Aorta (tissue), 5 donors: ENCODE measurements at places on chromosomes 13 and 19. TPM values are rescaled to one million over a fixed set of nuclear protein-coding genes. Genes with fewer than 3 reads are reported as not detected.

MED26 gene
- polyA plus RNA-seq: 0.75 TPM

ZNF564 gene
- polyA plus RNA-seq: 8.4 TPM

CKM gene
- polyA plus RNA-seq: 6.4 TPM

FAM216B gene
- not detected for polyA plus RNA-seq

NXNL1 gene
- not detected for polyA plus RNA-seq

KLK2 gene
- not detected for polyA plus RNA-seq

TMEM59L gene
- 3.0 TPM for polyA plus RNA-seq

SLC7A9 gene
- 0.95 TPM for polyA plus RNA-seq

NKPD1 gene
- polyA plus RNA-seq: 0.05 TPM

MIER2 gene
- 9.1 TPM for polyA plus RNA-seq

CEACAM7 gene
- 0.61 TPM for polyA plus RNA-seq

ELAVL3 gene
- polyA plus RNA-seq: 0.56 TPM

POU4F1 gene
- polyA plus RNA-seq: 2.3 TPM

C1QTNF9 gene
- polyA plus RNA-seq: not detected

ZNF569 gene
- polyA plus RNA-seq: 4.7 TPM

HSPB6 gene
- 131 TPM for polyA plus RNA-seq

ZNF98 gene
- polyA plus RNA-seq: 0.18 TPM

SLC1A6 gene
- 0.13 TPM for polyA plus RNA-seq

MIR17HG gene
- polyA plus RNA-seq: 1.0 TPM

PRDX2 gene
- 151 TPM for polyA plus RNA-seq

CYP2A13 gene
- not detected for polyA plus RNA-seq

CACNA1A gene
- polyA plus RNA-seq: 0.26 TPM

SPACA4 gene
- polyA plus RNA-seq: not detected

LHB gene
- 1.8 TPM for polyA plus RNA-seq

CYP2A6 gene
- not detected for polyA plus RNA-seq

KCNRG gene
- polyA plus RNA-seq: not detected

MYO9B gene
- polyA plus RNA-seq: 34.3 TPM

CEACAM16 gene
- polyA plus RNA-seq: not detected
